GM04504 (cell line): ENCODE measurements at places on chromosomes 7 and 10.

GRCh38 chr7:53094191-53094590 is 58.8 kb downstream of the POM121L12 start:
- DNase-seq: no peak

DNA sequence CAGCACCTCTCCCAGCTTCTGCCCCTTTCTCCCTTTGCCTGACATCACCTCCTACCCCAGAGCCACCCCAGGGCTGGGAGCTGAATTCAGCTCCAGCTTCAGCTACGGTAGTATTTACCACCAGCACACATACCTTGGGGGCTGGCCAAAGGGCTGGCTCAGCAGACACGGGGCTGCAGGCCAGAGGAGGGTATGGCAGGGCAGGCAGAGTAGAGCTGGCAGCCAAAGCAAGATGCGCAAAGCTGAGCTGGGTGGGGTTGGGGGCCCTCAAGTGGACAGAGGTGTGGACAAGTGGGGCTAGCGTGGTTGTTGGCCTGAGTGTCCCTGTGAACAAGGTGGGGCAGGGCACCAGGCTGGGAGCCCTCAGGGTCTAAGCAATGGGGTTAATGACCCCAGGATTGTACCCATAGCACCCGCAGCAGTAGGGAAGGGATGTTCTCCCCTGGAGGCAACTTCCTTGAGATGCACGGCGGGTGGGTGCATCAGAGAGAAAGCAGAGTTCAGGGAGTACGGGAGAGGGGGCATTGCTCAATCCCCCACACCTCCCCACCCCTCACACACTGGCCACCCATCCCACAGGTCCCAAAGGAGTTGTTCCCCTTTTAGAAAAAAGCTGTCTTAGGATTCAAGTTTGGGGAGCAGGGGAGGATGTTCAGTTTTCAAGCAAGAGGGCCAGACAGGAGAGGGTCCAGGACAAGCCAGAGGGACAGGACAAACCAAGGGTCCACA is 8.0 kb downstream of the VSIR start:
- DNase-seq: no peak

DNA sequence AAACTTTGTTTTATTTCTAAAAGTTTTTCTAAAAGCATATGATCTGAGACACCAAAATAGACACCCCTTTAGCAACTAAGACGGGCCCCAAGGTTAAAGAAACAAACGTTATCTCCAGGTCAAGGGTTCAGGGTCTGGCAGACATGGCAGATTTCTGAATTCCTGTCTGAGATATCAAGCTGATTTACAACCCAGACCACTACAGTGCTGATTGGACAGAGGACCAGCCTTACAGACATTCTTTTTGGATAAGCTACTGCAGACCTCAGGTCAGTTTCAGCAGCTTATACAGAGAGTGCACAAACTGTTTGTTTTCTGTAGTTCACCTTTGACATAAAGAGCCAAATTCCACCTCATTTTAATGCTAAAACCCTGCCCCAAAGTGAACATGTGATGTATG is 34.8 kb downstream of the SVOPL start:
- DNase-seq: no peak

DNA sequence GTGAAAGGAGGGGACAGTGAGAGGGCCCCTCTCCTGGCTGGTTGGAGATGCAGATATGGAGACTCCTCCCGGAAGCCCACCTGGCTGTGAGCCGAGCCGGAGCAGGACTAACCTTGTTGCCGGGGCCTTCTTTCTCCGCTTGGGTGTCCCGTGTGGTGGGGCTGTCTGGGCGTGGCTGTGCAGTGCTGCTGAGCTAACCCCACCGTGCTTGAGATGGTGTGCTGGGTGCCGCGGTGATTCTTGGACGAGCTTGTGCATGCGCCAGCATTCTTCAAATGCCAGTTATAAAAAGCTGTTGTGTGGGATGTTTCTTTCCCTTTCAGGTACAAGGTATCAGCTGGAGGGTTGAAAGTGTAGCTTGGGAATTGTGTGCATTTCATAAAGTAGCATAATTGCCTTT is 48.8 kb downstream of the DAGLB start:
- DNase-seq: no peak

DNA sequence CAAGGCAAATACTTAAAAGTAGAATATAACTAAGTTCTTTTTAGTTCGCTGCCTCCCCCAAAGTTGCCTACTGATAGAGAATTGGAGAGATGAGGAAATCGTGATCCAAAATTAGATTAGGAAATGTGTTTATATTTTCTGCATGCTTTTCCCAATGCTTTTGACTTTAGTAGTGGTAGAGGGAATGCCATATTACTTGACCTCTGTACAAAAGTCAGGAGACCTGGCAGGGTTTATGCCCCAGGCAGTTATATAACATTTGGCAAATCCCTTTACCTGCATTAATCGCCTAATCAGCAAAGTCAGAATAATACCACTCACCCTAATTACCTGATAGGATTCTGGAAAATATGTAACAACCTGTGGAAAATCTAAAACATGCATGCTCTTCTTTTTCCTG is 142.9 kb downstream of the ANKRD30A start:
- no peak for DNase-seq

GRCh38 chr7:106721816-106722785 is 61.1 kb upstream of the CCDC71L start:
- DNase-seq: no peak

- DNase-seq: no peak
Measured at GRCh38 chr10:24239289-24240040, 30.5 kb downstream of the KIAA1217 start.

- no peak for DNase-seq
Measured at GRCh38 chr10:110150046-110150445, 57.4 kb upstream of the MXI1 start.

DNA sequence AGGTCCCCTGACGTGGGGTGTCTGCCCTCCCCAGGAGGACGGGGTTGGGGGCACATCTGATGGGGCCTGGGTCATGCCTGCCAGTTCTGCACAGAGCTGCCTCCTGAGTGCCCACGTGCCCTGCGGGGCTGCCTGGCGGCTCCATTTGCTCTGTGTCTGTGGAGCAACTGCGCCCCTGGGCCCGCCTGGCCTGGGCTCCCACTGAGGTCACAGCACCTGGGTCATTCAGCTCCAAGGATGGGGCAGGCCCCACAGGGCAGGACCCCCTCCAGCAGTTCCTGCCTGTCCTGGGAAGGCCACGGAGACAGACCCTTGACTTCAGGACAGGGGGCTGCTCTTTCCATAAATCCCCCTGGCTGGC is 590.6 kb downstream of the PTPRN2 start:
- no peak for DNase-seq
